ENCODE measurements at places on chromosomes 5 and 9.

GRCh38 chr9:125701351-125701750 is 5.7 kb downstream of the MAPKAP1 start:
- peak; percentile 89 for DNase-seq

GRCh38 chr5:55406292-55406691 is 98.5 kb downstream of the MTREX start:
- peak; percentile 33 for DNase-seq

- peak; percentile 63 for DNase-seq
Measured at GRCh38 chr9:72509053-72509452, 12.4 kb upstream of the TMC1 start.

GRCh38 chr5:39159811-39160490 is 59.4 kb downstream of the FYB1 start:
- DNase-seq = no peak

GRCh38 chr5:158484150-158484549 is 615.6 kb downstream of the EBF1 start:
- no peak for DNase-seq

- no peak for DNase-seq
Measured at GRCh38 chr9:34686231-34686630, 4.8 kb downstream of the CCL19 start.

DNA sequence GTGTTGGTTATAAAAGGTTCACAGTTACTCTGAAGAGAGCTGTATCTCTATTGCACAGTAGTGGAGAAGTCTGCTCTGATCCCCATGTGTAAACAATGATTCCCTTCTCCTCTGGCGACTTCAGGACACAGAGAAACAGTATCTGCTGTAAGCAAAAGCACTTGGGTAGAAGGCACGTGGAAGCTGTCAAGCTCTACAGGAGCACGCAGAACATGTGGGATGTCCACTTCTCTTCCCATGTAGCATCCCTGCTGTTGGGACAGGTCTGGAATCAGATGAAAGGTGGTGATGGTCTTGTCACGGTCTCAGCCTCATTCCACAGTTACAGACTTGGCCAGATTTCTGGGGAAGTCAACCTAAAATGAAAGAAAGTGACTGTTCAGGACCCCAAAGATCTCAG is 9.4 kb upstream of the MAPK9 start:
- DNase-seq = no peak

GRCh38 chr5:180785121-180785781 is 17.4 kb downstream of the MGAT1 start:
- DNase-seq = no peak

DNA sequence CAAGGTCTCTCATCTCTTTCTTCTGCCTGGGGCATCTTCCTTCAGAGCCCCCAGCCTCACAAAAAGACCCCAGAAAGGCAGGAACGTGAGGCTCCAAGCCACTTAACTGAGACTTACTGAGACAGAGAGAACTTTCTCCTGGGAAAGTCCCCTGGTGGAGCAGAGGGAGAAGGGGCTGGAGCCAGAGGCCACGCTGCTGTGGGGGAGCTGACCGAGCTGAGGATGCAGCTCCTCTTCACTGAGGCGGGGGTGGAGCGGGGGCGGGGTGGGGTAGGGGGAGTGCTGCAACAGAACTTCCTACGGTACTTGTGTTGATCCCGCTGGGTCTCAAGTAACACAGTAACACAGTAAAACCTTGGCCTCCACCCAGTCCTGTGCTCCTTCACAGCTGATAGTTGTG is 204.0 kb downstream of the FSTL4 start:
- no peak for DNase-seq

All from renal cortical epithelial cell (primary cell).